Hepatocyte (in vitro differentiated cells): ENCODE measurements at places on chromosomes 7 and 10. TPM values are rescaled to one million over a fixed set of nuclear protein-coding genes. Genes with fewer than 3 reads are reported as not detected.

DNA sequence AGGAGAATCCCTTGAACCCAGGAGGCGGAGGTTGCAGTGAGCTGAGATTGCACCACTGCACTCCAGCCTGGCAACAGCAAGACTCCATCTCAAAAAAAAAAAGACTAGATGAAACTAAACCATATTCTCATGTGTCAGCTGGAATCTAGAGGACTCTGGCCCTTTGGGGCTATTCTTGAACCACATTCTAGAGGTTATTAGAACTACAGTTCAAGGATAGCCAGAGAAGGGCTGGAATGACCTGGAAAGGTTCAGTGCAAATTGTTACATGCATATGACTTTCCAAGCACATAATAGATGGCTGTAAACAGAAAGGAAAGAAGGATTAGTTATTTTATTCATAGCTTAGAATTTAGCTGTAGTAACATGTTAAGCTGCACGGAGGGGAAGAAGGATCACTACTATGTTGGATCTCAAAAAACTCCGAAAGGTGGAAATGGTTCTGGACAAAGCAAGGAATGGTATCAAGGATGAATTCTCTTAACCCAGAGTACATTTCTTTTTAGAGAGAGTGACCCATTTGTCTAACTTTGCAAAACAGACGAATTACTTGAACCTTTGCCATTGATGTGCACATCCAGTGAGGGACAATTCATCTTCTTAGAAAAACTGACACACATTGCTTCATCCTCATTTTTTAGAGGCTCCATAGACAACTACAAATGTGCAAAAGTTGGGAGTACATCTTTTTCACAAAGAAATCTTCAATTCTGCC lies 124.0 kb upstream of the SAMD8 start:
- no peak for DNase-seq

DNA sequence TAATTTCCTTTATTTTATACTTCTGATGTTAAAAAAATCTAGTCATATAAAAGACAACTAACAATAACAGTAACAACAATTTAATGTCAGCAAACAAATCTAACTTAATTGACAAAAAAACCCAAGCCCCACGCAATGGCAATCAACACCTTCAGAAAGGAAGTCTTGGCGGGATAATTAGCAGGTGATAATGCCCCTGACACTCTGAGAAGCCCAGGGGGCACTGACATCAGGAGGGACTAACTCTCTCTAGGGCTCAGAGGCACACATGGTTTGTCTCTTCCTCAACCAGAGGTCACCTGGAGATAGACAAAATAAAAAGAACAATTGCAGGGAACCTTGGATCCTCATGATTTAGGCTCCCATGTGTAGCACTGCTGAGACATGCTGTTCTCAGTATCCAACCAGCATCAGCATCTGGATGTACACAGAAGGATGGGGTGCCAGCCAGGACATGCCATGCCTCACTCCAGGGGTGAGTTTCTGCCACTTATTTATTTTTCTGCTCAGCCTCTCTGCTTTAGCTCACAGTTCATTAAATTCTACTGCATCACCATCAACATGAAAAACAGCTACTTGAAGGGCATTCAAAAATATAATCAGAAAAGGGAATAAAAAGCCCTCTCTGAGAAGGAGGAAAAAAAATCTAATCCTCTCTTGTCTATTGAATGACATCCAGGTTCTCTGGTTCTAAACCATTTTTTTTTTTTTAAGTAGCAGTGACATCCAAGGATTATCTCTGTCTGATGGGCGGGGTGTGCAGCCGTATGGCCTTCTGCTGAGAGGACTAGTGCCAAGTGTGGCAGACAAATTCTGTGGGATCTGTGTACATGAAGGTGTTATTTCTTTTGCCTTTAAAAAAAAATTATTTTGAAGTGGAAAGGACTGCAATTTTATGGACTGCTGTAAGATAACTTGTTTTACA lies 96.3 kb downstream of the ATXN7L1 start:
- DNase-seq, result no peak

GRCh38 chr7:50504646-50505546 lies 54.7 kb upstream of the FIGNL1 start:
- no peak for DNase-seq

GRCh38 chr7:84182301-84182700 lies 12.3 kb downstream of the SEMA3A start:
- no peak for DNase-seq

DNA sequence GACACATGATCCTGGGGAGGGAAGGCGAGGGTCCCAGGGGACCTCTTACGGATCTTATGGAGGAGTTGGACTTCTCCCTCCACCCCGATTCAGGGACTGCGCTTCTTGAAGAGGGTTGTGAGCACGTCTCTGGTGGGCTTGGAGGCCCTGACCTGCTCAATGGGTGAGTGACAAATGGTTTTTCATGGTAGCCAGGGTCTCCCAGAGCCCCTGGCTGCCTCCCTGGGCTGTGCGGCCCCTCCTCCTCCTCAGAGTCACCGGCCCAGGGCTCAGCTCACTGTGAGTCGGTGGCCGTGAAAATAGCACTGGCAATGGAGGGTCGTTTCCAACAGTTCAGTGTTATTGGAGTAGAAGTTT lies 26.6 kb downstream of the INPP5A start:
- no peak for DNase-seq

- no peak for DNase-seq
These were observed 98.1 kb downstream of the C10orf105 start for GRCh38 chr10:71621231-71622153.

GRCh38 chr10:122656741-122657140 lies 42.9 kb downstream of the C10orf120 start:
- no peak for DNase-seq

GRCh38 chr7:45126201-45126600 lies 14.7 kb upstream of the TBRG4 start:
- no peak for DNase-seq

VAX1 gene
- not detected in 2 replicates for total RNA-seq

ASAH2B gene
- total RNA-seq, result 4.3 and 5.8 TPM in 2 replicates

DNA sequence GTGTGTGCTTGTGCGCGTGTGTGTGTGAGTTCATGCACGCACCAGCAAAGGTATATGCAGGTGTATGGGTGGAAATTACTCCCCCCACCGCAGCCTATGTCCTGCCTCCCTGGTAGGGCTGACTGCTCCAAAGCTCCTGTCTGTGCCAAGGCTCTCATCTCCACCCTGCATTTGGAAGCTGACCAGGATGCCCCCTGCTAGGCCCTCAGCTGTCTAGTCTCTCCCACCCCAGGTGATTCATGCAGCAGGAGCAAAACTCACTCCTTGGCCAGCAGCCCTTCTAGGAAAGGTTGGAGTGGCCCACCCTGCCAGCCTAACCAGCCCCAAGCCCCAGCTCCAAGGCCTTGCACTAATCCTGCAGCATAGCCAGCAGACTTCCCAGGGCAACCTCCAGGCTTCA lies 148.4 kb downstream of the GRID1 start:
- no peak for DNase-seq

DNA sequence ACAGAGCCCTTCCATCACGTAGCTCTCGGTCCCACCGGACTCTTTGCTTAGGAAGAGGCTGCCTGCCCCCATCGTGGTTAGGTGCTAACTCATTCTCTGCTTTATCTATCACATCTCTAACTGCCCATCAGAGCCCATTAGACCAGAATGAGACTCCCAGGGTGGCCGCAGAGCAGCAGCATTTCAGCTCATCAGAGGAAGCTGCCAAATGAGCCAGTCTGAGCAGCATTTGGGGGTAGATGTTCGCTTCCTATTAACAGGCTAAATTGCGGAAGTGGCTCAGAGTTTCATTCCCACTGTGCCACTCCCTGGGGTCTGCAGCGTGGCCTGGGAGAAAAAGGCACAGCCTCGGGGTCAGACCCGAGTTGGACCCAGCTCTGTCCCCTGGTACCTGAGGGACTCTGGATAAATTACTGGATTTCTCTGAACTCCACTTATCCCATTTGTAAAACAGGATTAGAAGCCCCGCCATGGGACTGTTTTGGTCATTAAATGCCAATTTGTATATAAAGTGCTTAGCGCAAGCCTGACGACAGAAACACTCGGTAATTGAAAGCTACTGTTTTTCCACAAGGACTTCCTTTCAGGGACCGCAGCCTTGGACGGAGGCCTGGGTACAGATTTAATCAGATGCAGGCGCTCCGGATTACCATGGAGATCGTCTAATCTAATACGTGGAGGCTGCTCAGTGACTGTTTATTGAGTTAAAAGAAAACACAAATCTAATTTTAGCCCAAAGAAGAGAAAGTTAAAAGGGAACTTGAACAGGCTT lies 73.8 kb upstream of the PRLHR start:
- no peak for DNase-seq

DNA sequence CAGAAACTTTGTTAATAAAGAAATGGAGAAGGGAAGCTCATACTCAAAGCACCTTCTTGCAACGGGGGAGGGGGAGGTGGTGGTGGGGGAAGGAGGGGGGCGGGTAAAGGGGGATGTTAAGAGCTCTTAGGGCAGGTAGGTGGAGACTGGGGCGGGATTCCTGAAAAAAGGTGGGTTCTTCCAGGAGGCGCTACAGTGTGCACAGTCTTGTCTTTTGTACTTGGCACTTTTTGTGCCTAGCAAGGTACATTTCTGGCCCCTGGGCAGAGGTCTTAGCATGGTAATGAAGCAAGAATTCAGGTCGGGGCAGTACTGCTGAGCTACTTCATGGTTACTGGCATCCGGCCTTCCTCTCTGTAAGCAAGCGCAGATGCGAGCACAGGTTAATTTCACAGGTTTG lies 15.2 kb upstream of the LAMB4 start:
- DNase-seq, result no peak

DNA sequence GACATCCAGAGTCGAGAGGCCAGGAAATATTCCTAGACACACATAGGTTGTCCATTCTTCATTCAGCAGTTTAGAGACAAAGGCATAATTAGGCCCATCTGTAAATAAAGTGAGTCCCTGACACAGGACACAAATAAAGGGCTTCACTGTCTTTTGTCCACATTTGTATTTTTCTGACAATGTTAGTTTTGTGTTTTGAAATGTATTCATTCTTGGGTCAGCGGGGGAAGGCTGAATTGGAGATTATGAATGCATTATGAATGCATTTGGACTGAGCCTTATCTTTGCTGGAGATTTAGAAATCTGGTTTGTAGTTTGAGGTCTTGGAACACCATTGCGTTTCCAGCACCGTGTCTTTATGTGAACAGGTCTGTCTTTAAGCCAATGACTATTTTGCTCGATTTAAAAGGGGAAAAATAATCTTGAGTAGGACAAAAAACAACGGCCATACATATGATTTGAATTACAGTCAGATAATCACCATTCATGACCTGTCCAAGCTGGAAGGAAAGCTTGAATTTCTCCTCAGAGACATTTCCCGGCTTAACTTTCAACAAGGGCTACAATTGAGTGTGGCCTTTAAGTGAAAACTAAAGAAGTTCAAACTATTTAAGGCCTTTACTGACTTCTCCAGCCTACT lies 334.8 kb downstream of the WDR11 start:
- DNase-seq, result no peak

GRCh38 chr7:38669965-38670520 lies 38.9 kb upstream of the AMPH start:
- no peak for DNase-seq

DNA sequence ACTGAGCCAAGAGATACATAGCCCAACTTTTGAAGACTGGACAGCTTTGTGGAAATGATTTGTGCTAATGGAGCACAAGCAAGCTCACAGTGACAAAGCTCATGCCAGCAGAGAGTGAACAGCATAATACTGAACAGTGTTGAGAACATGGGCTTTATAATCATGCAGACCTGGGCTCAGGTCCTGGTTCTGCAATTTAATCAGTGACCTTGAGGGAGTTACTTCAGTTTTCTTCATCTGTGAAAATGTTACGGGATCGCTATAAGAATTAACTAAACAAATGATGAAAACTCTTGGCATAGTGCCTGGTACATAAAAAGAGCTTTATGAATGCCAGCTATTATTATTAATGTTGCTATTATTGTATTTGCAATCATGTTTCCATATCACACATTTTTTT lies 690.5 kb upstream of the LRRN3 start:
- DNase-seq, result no peak

GRCh38 chr10:11175823-11176243 lies 158.2 kb downstream of the CELF2 start:
- no peak for DNase-seq

PON3 gene
- total RNA-seq, result not detected in 2 replicates

DNA sequence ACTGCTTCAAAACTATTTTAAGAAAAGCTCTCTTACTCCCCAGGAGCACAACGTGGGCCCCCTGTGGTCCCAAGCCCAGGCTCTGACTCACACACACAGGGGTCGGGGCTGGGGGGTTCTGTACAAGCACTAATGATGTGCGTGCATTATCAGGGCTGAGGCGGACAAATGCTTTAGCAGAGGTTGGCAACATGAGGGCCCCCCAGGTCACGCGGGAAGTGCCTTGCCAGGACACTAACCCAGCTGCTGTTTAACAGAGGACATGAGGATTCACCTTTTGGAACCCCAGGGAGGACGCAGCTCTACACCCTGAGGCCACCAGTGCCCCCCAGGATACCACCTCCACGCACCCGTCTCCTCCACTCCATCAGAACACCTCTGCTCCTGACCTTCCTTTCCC lies 342.8 kb downstream of the DNAJB6 start:
- DNase-seq, result no peak

DNA sequence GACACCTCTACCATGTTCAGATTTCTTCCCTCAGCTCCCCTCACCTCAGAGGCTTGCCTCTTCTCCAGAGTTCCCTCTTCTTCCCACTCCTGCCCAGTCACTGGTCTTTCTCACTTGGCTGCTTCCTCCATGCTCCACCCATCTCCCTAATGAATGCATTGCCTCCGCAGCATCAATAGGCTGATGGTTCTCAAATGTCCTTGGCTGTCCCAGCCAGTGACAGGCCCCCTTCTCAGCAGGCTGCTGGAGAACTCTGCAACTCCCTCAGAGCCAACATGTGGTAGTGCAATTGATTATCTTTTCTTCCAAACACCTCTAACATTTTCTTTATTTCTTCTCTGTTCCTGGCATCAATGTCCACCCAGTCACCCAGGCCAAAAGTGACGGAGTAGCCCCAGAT lies 218.2 kb downstream of the RELN start:
- no peak for DNase-seq

TCERG1L gene
- 0.12 and 0.47 TPM in 2 replicates for total RNA-seq

DNA sequence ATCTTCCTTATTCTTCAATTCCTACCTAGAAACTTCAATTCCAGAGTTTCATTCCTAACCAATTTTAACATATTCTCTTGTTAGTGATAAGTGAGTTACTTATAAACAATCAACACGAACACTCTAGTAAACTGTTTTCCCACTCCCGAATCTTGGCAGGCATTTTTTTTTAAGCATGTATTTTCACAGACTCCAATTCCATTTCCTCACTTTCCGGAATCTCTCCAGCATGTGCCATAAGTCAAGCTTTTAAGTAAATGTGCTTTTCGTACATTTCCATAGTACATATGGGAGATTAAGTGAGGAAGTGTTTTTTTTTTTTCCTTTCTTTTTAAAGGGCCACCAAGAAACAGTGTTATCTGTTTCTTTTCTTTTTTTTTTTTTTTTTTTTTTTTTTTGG lies 89.1 kb downstream of the FGFR2 start:
- DNase-seq, result no peak

DNA sequence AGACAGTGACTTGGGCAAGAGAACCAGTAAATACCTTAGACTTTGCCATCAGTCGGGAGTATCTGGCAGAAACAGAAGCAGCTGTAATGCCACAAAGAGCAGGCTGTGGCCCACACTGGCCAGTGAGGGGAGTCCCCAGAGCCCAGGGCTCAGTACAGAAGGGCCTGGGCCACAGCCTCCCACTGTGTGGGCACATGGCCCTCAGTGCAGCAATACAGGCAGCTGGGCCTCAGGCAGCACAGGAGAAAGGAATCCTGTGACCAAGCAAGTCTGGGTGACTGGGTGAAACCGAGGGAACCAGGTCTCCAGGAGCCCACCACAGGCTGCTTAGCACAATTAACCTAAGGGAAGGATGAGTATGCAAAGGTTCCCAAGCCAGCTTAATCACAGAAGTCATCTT lies 14.0 kb downstream of the WDR91 start:
- DNase-seq, result no peak

ABLIM1 gene
- 31.6 and 37.9 TPM in 2 replicates for total RNA-seq

- DNase-seq, result no peak
These were observed 29.5 kb upstream of the DNAAF5 start for GRCh38 chr7:696812-697551.
